Sigmoid colon (tissue), 7 donors: ENCODE measurements at places on chromosomes 2 and 18.

DNA sequence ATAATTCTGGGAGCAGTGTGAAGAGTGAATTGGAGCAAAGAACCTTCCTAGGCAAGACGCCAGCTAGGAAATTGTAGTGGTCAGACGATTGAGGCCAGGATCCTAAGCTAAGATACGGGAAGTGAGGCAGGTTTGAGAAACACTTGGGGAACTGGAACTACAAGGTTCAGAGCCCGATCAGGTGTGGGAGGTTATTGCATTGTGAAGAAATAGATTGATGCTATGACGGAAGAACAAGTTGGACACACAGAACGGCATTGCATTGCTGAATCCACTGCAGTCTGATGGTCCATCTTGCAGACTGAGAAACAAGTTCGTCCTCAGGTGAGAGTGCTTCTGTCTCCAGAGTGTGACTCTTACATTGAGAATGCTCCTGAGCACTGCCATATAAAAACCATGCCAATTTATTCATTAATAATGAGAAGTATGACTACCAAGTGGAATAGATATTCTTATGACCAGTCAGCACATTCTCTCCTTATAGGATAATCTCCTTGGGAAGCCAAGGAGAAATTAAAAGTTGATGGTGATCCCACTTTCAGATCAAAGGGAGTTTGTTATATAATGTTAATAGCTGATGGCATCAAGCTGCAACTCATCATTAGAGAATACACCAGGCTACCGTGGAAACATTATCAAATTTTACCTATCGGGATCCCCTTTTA lies 30.9 kb downstream of the ANTXR1 start:
- no peak for DNase-seq

- no peak for DNase-seq
These were observed 39.1 kb downstream of the ROCK2 start for GRCh38 chr2:11305338-11305737.

GRCh38 chr2:25808006-25808383 lies 70.3 kb downstream of the ASXL2 start:
- DNase-seq: no peak

- no peak for DNase-seq
These were observed 38.0 kb downstream of the BIN1 start for GRCh38 chr2:127069003-127069402.

DNA sequence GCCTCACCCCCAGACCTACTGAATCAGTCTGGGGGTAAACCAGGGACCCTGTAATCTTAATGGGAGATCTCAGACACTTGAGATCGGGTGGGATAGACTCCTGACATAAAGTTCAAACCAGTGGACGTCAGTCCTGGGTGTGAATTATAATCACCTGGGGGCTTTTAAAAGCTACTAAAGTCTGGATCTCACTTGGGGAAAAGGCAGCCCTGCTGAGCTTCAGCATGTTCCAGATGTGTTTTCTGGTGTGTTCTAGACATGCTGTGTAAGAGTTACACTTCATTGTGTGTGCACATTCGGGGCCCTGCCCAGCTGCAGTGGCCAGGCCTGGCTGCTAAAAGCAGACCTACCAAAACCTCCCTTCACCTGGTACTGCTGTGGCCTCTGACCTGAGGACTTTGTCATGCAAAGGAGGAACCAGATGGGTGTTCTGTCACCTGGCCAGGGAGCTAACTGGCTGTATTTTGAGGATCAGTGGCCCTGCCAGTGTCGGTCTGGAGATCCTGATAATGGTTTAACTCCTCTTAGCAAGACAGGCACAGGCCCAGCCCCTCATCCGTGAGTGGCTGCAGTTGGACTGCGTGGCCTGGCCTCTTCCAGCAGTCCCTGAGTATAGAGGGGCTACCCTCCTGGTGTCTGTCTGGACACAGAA lies 10.6 kb downstream of the RRM2 start:
- peak; percentile 28 for DNase-seq

DNA sequence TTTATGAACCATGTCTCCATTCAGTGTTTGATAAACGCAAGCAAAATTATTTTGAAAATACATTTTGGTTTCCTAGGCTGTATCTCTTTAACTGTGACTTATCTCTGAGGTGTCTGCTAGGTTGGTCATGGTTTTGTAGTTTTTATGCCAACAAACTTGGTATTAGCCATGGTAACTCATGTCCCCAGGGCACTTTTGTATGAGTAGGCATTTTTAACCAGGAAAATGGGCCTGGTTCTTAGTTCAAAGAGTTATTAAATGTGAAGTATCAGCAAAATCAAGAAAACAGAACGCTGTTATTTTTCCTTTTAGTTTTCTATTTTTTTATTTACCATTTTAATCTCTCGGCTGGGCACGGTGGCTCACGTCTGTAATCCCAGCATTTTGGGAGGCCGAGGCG lies 179.3 kb upstream of the LHCGR start:
- DNase-seq: no peak

DNA sequence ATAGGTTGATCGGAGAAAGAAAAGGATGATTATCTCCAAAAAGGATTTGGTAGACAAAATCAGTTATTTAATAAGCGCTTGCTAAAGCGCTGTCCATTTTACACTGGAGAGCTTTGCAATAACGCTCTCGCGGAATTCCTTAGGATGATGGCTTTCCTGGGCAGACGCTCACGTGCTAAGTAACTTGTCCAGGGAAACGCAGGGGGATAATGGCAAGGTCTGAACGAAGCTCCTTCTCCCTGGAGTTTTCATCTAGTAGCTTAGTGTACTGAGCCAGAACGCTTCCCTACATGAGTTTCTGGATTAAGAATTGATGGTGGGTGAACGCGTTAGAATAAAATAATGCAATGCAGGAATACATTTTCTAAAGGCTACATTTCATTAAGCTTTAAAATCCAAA lies 739.5 kb upstream of the SALL3 start:
- DNase-seq: no peak

DNA sequence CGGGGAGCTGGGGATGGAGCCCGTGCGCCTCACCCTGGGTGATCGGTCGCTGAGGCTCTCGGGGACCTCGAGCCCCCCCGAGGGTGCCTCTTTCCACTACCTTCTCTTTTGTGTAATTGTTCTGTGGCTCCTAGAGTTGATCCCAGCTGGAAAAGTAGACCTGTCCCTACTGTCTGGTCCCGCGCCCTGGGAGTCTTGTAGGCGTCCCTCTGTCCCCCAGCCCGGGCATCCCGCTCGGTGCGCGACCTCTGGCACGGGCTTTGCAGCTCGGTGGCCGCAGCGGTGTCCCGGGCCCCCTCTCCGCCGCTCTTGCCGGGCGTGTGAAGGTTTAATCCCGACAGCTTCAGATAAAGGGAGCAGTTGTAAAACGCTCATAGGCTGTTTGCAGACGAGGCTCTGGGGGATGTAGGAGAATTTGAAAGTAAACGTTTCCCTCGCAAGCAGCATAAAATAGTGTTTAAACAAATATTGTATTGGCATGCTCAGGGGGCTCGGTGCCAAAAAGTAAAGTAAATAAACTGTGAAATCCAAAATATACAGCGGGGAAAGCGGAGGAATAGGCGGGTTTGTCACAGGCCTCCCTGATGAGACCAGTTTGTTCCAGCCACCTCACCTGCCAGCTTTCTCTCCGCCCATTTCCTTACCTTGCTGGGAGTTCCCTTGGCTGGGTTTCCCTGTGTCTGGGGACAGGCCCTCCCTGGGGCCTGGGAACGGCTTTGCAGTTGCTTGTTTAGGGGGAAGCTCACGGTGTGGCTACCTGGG lies 1.9 kb downstream of the GLI2 start:
- DNase-seq: no peak

GRCh38 chr2:134117676-134118075 lies 136.2 kb upstream of the MGAT5 start:
- no peak for DNase-seq
